ENCODE measurements at places on chromosomes 16 and 17.

- no peak for DNase-seq
Observed at GRCh38 chr17:62625870-62626200, 1.6 kb upstream of the MRC2 start.

- DNase-seq, result peak; percentile 92
Observed at GRCh38 chr16:788399-789126, at the start of gene CHTF18. Gene CHTF18 (plus strand): TSS chr16:788620. CDS start chr16:788685, 65 bp downstream.

- no peak for DNase-seq
Observed at GRCh38 chr17:30064738-30065137, 51.9 kb upstream of the NSRP1 start.

DNA sequence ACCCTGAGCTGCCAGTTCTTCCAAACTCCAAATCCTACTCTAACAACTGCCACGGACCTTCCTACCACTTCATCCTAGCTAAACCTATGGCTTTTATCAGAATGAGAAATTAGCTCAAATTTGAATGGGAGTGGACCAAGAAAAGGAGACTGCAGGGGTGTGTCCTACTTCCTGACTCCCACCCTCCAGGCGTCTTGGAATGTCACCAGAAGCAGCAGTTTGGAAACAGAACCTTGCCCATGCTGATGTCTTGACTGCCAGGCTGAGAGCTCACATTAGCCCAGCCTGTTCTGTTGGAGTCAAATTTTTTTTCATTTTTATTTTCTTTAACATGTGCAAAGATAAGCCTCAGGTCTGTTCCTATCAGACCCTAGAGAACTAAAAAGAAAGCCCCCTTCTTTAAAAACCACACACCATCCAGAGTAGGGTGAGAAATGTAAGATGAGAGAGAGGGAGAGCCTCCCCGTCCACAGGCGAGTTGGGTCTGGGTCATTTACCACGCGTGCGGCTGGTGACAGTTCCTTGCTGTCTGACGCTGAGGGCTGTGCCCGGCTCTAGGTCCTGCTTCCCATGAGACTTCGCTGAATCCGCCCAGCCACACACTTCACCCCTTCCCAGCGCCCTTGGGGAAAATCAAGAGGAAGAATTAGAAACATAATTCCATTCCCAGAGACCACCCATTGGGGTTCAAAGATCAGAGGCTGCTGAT, 54.3 kb downstream of the WNT3 start:
- DNase-seq, result no peak

GRCh38 chr17:78986048-78986648, 6.4 kb upstream of the LGALS3BP start:
- no peak for DNase-seq

- no peak for DNase-seq
Observed at GRCh38 chr16:24953721-24954120, 61.4 kb downstream of the ARHGAP17 start.

- no peak for DNase-seq
Observed at GRCh38 chr16:68194251-68194650, 41.7 kb downstream of the ESRP2 start.

All from activated CD4-positive, alpha-beta T cell treated with anti-CD3 and anti-CD28 coated beads for 24 hours (primary cell).